Activated T-cell treated with anti-CD3 and anti-CD28 coated beads for 24 hours (primary cell): ENCODE measurements at places on chromosomes 2 and 18.

- DNase-seq, result no peak
These were observed 719.3 kb downstream of the PLCL1 start for GRCh38 chr2:198523710-198524109.

GRCh38 chr18:69935319-69936190 is 12.1 kb downstream of the CD226 start:
- peak; percentile 81 for DNase-seq

DNA sequence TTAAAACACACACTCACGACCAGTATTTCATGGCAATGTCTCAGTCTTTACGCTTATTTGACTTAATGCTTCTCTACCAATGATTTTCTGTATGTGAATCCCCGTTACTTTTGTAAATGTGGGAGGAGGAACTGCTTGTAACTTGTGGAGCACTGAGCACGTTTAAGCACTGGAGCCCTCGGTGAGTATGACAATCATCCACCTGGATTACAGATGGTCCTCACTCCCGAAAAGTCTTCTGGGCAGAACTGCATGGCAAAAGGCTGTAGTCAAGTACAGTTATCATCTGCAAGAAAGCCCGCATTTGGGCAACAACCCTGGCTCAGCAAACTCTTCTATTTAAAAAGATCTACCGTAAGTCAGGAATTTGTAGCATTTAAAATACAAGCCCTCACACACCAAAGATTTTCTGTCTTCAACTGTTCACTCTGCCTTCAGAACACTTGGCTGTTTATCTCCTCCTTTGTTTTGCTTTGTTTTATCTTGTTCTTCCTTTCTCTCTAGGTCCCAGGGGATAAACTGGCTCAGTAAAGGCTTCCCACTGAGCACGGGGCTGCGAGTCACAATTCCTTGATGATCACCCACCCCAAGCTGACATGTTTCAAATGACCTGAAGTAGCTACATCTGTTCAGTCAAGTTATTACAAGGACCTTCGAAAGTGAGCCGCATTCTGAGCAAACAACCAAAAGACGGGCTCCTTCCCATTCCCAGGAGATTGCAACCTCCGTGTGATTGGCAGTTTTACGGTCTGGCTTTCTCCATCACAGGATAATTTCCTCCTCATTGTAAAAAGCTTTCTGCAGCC is 102.2 kb downstream of the DLGAP1 start:
- no peak for DNase-seq

GRCh38 chr2:227428731-227429285 is 41.1 kb upstream of the SCYGR1 start:
- no peak for DNase-seq

DNA sequence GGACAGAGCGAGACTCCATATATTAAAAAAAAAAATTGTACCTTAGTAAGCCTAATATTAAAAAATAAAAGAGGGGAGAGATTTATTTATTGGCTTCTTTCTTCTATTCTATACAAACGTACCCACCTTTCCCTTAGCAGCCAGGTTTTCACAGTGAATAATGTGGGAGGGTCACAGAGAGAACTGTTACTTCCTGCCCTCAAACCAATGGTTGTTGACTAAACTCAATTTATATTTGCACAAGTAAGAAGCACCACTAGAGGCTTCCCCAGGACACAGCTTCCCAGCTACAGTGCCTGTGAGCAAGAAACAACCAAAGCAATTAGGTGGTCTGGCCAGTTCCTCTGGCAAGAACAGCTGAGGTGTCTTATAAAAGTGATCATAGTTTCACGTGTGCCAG is 28.9 kb upstream of the GALR1 start:
- no peak for DNase-seq

- DNase-seq, result no peak
These were observed 776.8 kb downstream of the BCL11A start for GRCh38 chr2:59776726-59777008.
